ENCODE measurements at places on chromosomes 6 and 20.

GRCh38 chr6:143549221-143549948, 37.9 kb upstream of the FUCA2 start:
- DNase-seq: no peak

DNA sequence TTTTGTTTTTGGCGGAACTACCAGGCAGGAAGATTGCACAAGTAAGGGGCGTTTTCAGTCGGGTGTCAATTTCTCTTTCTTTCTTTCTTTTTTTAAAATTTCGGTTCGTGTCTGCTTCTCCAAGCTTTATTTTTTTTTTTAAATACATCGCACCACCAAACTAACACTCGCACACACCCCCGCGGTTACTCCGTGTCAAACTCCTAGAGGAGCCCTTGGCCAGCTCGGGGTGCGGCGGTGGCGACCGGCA, 338 bp downstream of the UTRN start:
- DNase-seq: no peak

DNA sequence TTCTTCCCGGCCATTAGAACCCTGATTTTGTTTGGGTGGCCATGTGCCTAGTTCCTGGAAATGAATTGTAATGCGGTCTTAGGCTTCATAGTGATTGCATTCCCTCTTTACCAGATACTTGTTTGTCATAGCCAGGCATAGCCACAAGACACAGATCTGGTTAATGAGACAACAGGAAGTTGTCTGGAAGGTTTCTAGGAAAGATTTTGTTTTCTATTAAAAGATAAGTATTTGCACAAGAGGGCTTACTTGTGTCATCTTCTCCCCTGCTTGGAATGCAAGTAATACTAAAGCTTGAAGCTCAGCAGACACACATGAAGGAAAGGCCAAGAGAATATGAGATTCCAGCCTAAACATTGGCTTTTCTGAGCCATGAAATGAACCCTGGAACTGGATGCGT, 12.9 kb downstream of the FARS2 start:
- DNase-seq: no peak

DNA sequence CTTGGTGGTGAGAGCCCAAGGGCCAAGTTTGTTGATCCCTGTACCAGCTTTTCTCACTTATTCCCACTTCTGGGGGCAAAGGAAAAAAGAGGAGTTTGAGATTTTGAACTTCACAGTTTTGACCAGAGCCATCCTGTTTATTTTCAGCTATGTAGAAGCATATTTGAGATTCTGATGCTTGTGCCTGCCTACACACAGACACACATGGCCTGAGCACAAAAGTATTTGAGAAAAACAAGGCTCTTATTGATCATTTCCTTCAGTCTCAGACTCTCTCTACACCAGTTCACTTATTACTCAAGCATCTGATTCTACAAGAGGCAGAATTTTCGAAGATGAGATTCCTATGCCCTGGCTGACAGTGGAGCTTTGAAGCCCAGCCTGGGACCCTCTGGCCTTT, 100.7 kb downstream of the TCP11 start:
- no peak for DNase-seq

GRCh38 chr20:39145921-39146320, 183.8 kb downstream of the DHX35 start:
- no peak for DNase-seq

DNA sequence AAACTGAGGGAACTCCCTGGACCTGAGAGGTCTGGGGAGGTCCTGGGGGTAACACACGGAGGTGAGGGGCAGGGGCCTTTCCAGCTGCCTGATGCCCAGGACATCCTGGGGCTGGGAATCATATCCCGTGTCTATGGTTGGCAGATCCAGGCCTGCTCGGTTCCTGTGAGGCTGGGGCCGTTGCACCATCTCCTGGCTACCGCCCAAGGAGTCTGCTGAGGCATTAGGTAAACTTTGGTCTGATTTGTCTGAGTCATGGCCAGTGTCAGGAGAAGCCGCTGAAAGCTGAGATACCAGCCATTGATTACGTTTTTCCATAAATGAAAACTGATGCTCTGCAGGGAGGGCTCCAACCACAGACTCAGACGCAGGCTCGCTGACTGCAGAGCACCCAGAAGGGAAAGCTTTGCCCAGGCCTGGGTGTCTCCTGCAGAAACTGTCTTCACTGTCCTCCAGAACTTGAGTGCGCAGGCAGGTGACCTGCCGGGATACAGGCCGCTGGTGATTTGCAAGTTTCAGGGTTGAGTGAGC, 14.2 kb downstream of the TRAF3IP2 start:
- no peak for DNase-seq
